HL-60 (cell line): ENCODE measurements at places on chromosomes 3 and 15.

GRCh38 chr3:165193366-165194254 is 2.6 kb downstream of the SLITRK3 start:
- DNase-seq: no peak

- DNase-seq: no peak
Measured at GRCh38 chr15:96360581-96361308, 30.2 kb downstream of the NR2F2 start.

DNA sequence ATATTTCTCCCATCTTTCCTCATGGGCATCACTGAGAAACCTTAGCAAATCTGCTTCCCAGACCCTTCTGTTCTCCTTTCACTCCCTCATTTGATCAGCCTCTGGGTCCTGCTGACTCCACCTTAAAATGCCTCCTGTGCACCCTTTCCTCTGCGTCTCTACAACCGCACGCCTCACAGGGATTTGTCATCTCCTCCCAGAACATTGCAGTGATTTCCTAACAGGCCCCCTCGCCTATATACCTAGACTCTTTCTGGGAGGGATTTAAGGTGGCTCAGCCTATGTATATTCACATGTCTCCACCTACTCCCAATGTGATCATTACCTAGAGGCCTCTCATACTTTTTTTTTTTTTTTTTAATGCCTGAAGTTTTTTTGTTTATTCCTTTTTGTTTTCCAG is 69.2 kb downstream of the LIPC start:
- DNase-seq: no peak

- DNase-seq: no peak
Measured at GRCh38 chr3:137083332-137083731, 125.5 kb downstream of the IL20RB start.

DNA sequence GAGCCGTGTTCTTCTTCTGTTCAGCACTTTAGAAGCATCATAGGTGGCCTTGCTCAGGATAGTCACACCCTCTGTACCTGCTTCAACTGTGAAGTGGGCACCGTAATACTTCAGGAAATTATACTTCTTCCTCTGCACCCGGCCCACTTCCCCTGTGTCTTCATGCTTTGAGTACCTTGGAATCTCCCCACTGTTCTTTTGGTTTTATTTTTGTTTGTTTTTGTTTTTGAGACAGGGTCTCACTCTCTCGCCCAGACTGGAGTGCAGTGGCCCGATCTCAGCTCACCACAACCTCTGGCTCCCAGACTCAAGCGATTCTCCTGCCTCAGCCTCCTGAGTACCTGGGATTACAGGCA is 1.7 kb downstream of the P2RY14 start:
- no peak for DNase-seq

GRCh38 chr3:150757768-150758167 is 5.2 kb downstream of the SIAH2 start:
- no peak for DNase-seq
